ENCODE measurements at places on chromosomes 1 and 21.

GRCh38 chr1:55888685-55889317 lies 673.6 kb upstream of the USP24 start:
- no peak for DNase-seq

DNA sequence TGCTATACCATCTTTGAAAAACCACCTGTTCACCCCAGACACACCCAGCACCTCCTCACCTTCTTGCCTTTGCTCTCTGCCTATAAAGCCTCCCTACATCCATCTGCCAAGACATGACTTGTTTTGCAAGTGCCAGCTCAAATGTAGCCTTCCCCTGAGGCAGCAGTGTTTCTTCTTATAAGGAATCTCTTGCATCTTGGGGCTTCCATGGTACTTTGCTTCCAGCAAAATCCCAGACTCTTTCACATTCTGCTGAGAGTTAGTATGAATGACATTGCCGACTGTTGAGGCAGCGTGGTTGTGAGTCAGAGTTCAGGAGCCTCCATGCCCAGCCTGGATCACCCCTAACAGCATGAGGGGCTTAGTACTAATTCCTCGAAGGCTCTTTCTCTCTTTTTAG lies 217.4 kb upstream of the RUNX1 start:
- no peak for DNase-seq

DNA sequence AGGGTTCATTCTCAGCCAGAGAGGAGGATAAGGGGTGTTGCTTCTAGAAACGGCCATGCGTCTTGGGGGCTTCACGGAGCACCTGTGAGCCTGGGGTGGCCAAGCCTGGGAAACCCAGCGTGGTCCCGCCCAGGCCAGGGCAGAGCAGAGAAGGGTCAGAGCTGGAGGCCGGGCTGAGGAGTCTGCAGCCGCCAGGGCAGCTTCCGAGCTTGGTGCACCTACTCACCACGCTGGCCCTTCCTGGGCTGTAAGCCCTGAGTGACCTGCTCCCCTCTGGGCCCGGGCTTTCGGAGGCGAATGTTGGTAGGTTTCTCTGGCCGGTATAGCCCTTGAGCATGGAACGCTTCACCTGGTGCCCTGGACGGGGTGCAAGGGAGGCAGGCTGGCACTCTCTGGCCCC lies 169.8 kb upstream of the ARHGEF16 start:
- no peak for DNase-seq

GRCh38 chr1:6271554-6271953 lies 10.7 kb upstream of the GPR153 start:
- DNase-seq = no peak

DNA sequence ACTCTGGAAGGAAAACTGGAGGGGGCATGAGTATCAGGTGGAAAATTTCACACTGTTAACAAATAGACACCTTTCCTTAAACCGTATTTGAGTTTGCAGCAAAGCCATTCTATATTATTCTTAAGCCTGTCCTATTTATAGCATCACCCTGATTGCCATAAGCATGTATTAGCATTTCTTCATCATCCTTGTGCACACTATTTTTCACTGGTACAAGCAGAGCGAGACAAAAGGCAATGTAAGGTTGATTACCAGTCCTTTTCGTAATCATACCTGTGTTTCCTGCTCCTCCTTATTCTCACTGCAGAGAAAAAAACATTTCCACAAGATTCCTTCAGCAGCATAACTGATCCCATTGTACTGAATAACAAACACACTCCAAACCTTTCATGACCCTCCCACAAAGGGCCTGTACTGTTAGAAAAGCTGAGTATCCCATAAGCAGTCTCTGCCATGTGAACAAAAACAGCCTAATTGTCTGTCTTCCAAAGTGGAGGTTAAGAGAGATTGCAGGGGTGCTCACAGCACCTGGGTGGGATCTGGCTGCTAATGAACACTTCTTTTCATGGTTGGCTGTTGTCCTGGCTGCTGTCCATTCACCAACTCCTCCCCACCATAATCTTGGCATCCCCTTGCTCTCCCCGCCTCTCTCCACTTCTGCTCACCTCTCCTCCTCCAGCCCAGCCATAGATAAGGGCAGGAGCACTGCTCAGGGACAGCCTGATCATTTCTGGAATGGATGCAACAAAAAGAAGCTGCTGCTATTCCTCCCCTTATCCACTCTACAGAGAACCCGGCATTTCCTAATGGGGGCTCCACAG lies 30.4 kb downstream of the VTCN1 start:
- DNase-seq = no peak

- DNase-seq = no peak
These were observed 51.2 kb upstream of the EDN2 start for GRCh38 chr1:41535716-41536115.

DNA sequence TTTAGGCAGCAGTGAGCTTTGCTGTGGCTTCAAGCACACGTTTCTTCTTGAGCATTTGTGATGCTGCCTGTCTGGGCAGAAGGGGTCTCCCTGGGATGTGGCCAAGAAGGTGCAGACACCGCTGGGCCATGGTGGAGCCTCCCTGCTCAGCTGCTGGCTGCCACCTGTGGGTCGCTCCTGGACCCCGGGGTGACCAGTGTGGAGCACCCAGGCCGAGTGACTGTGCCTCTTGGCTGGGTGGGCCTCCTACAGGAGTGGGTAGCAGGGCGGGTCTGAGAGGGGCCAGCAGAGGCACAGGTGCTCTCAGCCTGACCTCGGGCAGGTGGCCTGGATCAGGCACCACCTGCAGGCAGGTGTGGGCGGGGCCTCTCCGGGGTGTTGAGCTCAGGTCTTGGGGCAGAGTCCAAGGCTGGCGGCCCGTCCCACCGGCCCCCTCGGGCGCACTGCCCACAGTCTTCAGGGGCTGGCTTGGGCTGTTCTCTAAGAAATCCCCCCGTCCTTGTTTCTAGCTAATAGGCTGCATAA lies 42.0 kb upstream of the COL6A1 start:
- no peak for DNase-seq

- no peak for DNase-seq
These were observed 32.9 kb downstream of the MIS18A start for GRCh38 chr21:32245971-32246370.

DNA sequence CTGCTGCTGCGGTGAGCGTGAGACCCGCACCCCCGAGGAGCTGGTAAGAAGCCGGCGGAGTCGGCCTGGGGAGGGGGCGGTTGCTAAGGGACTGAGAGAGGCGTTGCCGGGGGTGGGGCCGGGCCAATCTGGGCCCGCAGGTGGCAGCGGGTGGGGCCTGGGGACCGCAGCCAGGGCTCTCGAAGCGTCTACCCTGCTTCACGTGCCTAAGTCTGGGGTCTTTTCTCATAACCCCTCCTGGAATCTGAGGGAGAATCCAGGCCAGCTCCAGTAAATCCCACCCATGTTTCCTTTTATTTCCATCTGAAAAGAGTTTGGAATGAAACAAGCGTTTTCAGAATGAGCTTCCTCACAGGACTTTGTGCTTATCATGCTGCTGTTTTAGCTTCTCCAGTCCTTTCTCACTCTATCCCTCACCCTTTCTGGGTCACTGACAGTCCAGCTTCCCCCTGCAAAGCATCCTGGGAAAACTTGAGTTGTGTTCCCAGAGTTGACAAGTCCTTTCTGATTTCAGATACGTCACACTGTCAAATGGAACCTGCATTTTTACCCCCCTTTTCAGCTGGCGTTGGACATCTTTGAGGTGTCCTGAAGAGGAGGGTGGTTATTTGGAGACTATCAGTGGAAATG lies 431 bp downstream of the CLCN6 start:
- no peak for DNase-seq

DNA sequence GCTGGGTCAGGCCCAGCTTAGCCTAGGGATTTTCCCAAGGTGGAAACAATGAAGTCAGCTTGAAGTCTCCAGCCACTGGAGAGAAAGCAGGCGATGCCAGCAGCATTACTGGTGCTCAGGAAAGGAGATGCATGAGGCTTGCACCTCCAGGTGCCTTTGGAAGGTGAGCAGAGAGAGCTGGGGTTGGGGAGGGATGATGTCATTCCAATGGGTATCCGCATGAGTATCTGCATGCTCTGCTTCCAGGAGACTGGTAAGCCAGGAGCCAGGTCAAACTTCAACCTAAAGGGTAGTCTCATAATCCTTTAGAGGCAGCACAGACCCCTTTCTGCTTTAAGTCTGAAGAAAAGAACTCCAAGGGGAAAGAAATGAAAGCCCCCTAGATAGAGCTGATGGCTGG lies 68.8 kb downstream of the KDM1A start:
- DNase-seq = no peak

GRCh38 chr1:110605901-110606656 lies at the start of gene KCNA2:
Gene KCNA2, minus strand, starts transcription at chr1:110606358. Its CDS starts 1,576 bp downstream, at chr1:110604782.
- peak; percentile 31 for DNase-seq

DNA sequence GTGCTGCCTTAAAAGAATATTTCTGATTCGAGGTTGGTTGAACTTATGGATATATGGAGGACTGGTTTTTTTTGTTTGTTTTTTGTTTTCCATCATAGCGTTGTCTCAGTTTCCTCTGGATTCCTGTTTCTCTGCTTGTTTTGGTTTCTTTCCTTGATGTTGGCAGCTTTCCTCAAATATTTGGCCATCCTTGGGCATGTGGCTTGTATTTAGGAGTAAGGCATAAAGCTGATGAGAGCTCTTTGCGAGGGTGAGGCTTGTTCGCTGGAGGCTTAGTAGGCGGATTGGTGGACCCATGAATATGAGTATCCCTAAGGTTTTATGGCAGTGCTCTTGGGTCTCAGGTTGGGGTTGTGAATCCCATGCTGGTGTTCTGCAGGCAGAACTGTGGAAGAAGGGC lies 22.9 kb downstream of the DYRK1A start:
- no peak for DNase-seq

DNA sequence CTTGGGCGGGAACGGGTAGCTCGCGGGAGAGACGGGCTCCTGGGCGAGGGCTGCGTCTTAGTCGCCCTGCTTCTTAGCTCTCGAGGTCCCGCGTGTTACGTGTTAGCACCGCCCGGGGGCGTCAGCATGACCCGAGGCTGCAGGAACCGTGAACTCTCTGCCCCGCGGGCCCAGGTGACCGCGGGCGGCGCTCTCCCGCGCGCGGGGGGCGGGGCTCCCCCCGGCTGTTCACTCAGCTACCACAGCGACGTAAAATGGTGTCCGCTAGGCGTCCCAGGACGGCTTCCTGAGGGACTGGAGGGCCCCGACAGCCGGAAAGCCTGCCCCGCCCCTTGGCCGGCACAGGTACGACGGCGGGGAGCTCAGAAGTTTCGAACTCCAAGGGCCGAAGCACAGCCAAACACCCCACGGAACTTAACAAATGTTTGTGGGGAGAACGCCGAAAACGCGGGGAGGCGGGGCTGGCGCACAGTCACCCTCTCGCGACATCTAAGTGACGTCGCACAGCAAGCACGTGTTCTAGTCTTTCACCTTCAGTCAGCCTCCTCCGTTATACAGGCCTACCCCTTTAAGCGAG lies 780 bp upstream of the RBM15 start:
- DNase-seq = no peak

All from renal pelvis (tissue), 12 donors.